T47D (cell line): ENCODE measurements at places on chromosomes 16 and 17.

GRCh38 chr16:67378642-67379041 is 14.7 kb downstream of the TPPP3 start:
- DNase-seq = no peak

DNA sequence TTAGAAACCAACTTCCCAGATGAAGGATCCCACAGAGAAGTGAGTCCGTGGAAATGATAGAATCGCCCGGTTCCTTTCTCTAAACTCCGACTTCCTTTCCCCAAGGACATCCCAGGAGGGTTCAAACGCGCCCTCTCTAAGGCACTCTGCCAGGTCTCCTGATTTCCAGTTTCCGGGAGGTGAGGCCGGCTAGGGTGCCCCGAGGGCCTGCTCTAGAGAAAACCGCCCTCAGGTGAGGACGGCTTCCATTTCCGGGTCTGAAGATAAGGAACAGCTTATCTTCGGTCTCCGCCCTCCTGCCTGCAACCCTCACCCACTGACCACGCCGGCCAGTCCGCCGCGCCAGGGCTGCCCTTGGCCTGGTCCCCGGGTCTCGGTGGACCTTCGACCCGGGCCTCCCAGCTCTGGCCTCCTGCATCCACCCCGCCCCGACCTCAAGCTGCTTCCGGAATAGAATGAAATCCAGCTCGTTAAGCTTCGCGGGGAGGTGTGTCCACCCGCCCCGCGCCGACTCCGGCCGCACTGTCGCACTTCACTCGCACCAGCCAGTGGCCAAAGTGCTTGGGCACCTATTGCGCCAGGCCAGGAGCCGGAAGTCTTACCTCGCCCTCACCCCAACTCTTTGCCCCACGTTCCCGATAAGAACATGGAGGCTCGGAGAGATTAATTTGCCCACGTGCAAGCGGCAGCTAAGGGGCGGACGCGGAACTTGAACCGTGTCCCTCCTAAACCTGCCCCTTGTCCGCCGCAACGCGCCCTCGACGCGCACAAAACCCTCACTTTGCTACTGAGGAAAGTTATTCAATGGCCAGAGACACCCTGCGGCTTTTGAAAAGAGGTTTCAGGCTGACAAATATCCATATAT is 836 bp upstream of the MMP15 start:
- peak; percentile 50 for DNase-seq

DNA sequence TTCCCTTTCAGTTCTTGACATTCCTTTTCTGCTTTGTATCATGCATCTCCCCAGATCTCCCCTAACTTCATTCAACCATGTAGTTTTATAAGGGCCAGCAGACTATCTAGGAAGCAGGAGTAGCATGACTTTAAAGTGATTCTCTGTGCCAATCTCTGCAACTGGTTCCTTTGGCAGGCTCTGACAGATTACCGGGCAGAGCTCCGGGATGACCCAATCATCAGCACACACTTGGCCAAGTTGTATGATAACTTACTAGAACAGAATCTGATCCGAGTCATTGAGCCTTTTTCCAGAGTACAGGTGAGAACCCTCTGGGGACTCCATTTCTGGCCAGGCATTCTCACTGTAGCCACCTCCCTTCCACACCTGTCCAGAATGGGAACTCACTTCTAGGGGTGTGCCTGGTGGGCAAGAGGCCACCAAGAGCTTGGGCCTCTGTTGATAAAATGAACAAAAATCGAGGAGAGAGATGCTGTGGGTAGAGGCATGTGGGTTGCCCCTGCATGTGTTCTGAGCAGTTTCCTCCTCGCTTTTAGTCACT is 7.6 kb upstream of the CDK5R1 start:
- DNase-seq = no peak

GRCh38 chr16:62392698-62393097 is 356.5 kb upstream of the CDH8 start:
- DNase-seq = no peak
